ENCODE measurements at places on chromosomes 7 and 10.

DNA sequence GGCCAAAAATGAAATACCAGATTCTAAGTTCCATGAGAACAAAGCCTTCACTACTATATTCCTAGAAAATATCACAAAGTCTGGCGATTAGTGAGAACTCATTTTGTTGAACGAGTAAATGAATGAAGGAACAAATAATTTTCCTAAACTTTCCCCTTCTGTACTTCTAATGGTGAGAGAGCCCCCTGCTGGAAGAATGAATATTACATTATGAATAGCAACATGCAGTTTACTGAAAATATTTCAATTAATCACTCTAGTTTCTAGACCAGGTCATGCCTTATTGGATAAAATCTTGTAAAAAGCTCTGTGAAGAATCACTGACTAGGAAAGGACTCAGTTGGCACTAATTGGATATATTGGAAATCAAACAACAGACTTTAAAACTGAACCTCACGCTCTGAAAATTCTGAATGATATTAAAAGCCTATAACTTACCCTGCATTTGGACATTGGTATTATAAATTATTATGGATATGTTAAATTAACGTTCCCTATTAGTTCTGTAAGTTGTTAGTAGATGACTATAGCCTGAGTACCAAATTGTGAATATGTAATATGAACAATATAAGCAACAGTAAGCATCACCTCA lies 32.4 kb upstream of the MTPN start:
- peak; percentile 12 for DNase-seq

DNA sequence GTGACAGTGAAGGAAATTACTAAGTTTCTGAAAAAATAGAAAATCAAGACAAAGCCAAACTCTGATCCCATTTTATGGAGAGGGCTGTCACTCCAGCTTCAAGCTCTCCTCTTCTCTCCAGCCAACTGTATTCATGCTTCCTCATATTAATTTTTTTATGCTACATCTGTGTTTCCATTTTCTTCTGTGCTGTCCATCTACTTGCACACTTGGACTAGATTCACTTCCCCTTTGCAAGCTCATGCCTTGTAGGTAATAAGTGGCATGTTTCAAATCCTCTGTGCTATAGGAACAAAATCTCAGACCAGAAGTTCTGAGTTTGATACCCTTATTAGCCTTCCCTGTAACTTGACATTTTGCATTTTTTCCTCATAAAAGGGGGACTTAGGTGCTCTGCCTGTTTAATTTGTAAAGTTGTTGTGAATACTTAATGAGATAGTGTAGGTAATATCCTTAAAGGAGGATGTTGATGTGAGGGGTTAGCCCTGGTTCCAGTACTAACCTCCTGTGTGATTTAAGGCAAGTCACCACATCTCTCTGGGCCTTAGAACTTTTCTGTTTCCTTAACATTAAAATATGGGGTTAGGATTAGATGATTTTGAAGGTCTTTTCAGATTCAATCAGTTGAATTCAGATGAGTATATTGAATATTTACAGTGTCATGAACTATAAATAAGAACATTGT lies 358.8 kb downstream of the BBS9 start:
- DNase-seq: no peak

DNA sequence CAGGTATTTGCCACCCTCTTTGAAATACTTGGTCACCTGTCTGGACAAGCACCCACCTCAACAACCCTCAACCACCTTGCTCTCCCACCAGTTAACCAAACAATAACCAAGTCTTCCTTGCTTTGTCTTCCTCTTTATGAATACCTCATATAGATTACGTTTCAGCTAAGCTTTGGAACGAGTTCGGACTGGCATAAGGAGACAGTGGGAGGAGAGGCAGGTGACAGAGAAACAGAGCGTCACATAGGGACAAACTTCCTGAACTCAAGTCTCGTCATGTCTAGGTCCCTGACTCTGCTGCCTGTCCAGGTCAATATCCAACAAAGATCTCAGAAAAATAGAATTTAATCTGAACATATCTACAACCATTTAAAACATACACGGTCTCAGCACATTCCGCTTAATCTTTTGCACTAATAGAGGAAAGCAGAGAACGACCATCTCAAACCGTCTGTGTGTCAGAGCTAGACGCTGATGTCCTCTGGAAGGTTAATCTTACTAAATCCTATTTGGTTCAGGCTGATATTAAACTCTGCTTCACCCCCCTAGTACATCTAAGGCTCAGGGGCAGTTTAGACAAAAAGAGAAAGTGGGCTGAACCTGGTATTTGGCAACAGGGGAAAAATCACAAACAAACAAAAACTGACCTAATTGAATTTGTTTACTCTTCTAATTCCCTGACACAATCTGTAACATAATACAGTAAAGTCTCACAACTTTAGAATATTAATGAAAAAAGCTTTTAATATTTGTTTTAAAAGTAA lies 26.4 kb upstream of the SVOPL start:
- DNase-seq: no peak

GRCh38 chr10:104735757-104736391 lies 94.8 kb downstream of the SORCS3 start:
- no peak for DNase-seq

- no peak for DNase-seq
These were observed 200.1 kb upstream of the FOXP2 start for GRCh38 chr7:114214466-114214865.

Measured in effector CD4-positive, alpha-beta T cell (primary cell).